Activated CD4-positive, alpha-beta T cell treated with anti-CD3 and anti-CD28 coated beads for 24 hours (primary cell): ENCODE measurements at places on chromosomes 4 and X.

GRCh38 chr4:163157157-163157556 lies 9.5 kb downstream of the NAF1 start:
- DNase-seq: no peak

GRCh38 chrX:100745806-100746537 lies 14.1 kb upstream of the SYTL4 start:
- no peak for DNase-seq

- DNase-seq: no peak
These were observed 184.1 kb downstream of the MID1IP1 start for GRCh38 chrX:38985375-38985774.

DNA sequence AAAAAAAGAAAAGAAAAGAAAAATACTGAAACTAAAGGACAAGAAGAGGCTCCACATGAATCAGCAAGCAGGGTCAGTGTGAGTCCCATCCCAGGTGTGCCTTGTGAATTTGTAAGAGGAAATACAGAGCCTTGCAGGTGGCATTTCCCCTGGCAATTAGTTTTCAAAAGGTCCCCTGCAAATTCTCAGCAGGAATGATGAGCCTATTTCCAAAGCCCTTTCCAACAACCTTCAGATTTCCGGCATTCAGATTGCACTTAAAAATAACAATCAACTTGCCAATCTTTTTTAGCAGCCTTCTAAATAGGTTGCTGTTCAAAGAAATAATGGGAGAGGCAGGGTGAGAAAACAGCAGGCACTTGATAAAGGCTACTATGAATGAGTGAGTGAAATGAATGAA lies 66.4 kb upstream of the OR13H1 start:
- DNase-seq: no peak

DNA sequence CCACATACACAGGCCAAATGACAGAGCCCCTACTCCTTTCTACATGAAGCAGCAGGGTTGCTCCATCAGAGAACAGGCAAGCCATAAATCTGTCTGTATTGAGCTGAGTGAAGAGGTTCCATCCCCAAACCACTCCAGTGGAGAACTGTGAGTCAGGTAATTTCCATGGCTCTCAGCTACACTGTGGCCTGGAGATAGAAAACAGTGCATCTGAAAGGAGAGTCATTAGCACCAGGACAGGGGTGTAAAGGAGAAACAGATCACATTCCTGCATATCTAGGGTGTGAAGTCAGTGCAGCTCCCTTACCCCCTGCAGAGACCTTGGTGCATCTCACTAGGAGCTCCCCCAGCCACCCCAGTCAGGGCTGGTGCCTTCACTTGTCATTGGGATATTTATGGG lies 314.7 kb downstream of the CHIC1 start:
- no peak for DNase-seq
